ENCODE measurements at places on chromosomes 11 and 22. TPM values are rescaled to one million over a fixed set of nuclear protein-coding genes. Genes with fewer than 3 reads are reported as not detected.

The CSNK2A3 gene
- not detected for polyA plus RNA-seq

The FJX1 gene
- polyA plus RNA-seq, result 12.5 TPM

The ZNF280A gene
- polyA plus RNA-seq, result not detected

The LRRC56 gene
- 0.72 TPM for polyA plus RNA-seq

The MRPL21 gene
- polyA plus RNA-seq, result 122 TPM

The SBF1 gene
- 25.2 TPM for polyA plus RNA-seq

The KDM4E gene
- not detected for polyA plus RNA-seq

The ART5 gene
- 0.23 TPM for polyA plus RNA-seq

The CREB3L1 gene
- 146 TPM for polyA plus RNA-seq

The RIBC2 gene
- polyA plus RNA-seq, result 1.3 TPM

The GLYATL1 gene
- polyA plus RNA-seq, result 0.22 TPM

The DNAJB7 gene
- 0.16 TPM for polyA plus RNA-seq

The GPR137 gene
- polyA plus RNA-seq, result 35.7 TPM

The BIK gene
- not detected for polyA plus RNA-seq

The ADM2 gene
- polyA plus RNA-seq, result 14.0 TPM

The SEPTIN3 gene
- not detected for polyA plus RNA-seq

The NNMT gene
- polyA plus RNA-seq, result 1,317 TPM

All from GM23248 (cell line).